Activated CD4-positive, alpha-beta T cell treated with anti-CD3 and anti-CD28 coated beads, Interleukin-2, amount 10 ng/mL, durations not matched to agents 7 days and 5 days (primary cell): ENCODE measurements at places on chromosomes 1 and 21. TPM values are rescaled to one million over a fixed set of nuclear protein-coding genes. Genes with fewer than 3 reads are reported as not detected.

- no peaks in the 10 kb centered on the region for H3K36me3 ChIP-seq
- no peak overlapping the region for H3K27ac ChIP-seq
- no peaks in the 10 kb centered on the region for H3K27me3 ChIP-seq
- DNase-seq, result no peak
Measured at GRCh38 chr1:233725423-233725822, 111.5 kb downstream of the KCNK1 start.

GRCh38 chr1:55276671-55277376 is 61.7 kb upstream of the USP24 start:
- peaks cover 4% of the 10 kb centered on the region for H3K27me3 ChIP-seq
- DNase-seq, result no peak
- H3K36me3 ChIP-seq, result no peaks in the 10 kb centered on the region
- no peak overlapping the region for H3K27ac ChIP-seq
- H3K4me1 ChIP-seq, result peaks cover 6% of the 10 kb centered on the region

DNA sequence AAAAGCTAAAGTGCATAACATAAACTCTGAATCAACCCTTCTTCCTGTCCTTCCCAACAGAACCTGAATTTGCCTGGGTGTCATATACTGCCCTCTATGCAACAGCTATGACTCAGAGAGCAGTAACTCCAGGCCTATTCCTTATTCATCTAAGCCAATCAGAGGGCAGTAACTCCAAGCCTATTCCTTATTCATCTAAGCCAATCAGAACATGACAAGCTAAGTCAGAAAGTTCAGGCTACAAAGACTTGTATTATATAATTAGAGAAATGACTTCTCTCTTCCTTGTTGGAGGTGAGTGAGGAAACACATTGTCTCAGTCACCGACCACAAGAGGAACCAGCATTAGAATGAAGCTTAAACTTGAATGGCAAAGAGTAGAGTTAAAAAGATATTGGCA is 26.2 kb upstream of the TADA1 start:
- H3K27ac ChIP-seq, result no peak overlapping the region
- DNase-seq, result no peak
- no peaks in the 10 kb centered on the region for H3K36me3 ChIP-seq
- peaks cover 11% of the 10 kb centered on the region for H3K27me3 ChIP-seq

- H3K27me3 ChIP-seq, result peaks cover 3% of the 10 kb centered on the region
- H3K4me1 ChIP-seq, result peaks cover 10% of the 10 kb centered on the region
- DNase-seq, result no peak
- no peak overlapping the region for H3K4me3 ChIP-seq
Measured at GRCh38 chr1:108100148-108100547, 100.0 kb downstream of the SLC25A24 start.

- peaks cover 2% of the 10 kb centered on the region for H3K27me3 ChIP-seq
- no peaks in the 10 kb centered on the region for H3K4me1 ChIP-seq
- no peak for DNase-seq
- no peaks in the 10 kb centered on the region for H3K36me3 ChIP-seq
Measured at GRCh38 chr1:185838111-185838510, 103.9 kb downstream of the HMCN1 start.

GRCh38 chr21:25326181-25326580 is 281.1 kb downstream of the MRPL39 start:
- DNase-seq, result no peak
- peaks cover 3% of the 10 kb centered on the region for H3K27me3 ChIP-seq
- no peaks in the 10 kb centered on the region for H3K36me3 ChIP-seq
- no peaks in the 10 kb centered on the region for H3K4me1 ChIP-seq
- H3K4me3 ChIP-seq, result no peak overlapping the region
- H3K27ac ChIP-seq, result no peak overlapping the region

GRCh38 chr1:48596046-48596445 is 124.0 kb upstream of the SPATA6 start:
- no peak overlapping the region for H3K4me3 ChIP-seq
- no peaks in the 10 kb centered on the region for H3K36me3 ChIP-seq
- H3K27ac ChIP-seq, result no peak overlapping the region
- H3K4me1 ChIP-seq, result no peaks in the 10 kb centered on the region

GRCh38 chr1:200363264-200363933 is 46.4 kb downstream of the ZNF281 start:
- H3K4me3 ChIP-seq, result no peak overlapping the region
- no peak for DNase-seq
- no peaks in the 10 kb centered on the region for H3K27me3 ChIP-seq
- no peaks in the 10 kb centered on the region for H3K4me1 ChIP-seq

DNA sequence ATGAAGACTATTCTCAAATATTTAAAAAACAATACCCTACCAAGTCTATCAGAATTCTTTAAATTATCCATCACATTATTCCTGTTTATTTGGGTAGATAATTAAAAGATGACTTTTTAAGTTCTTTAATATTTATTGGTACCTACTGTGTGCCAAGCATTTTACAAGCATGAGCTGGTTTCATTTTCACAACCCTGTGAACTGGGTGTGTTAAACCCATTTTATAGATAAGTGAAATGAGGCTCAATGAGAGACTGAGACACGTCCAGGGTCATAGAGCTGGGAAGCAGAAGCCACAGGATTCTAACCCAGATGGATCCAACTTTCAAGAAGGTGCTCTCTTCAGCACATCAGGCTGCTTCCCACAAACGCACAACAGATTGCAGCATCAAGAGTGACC is 12.3 kb downstream of the LRRN2 start:
- no peak overlapping the region for H3K4me3 ChIP-seq
- no peak for DNase-seq
- no peaks in the 10 kb centered on the region for H3K36me3 ChIP-seq
- no peak overlapping the region for H3K27ac ChIP-seq
- H3K4me1 ChIP-seq, result no peaks in the 10 kb centered on the region

DNA sequence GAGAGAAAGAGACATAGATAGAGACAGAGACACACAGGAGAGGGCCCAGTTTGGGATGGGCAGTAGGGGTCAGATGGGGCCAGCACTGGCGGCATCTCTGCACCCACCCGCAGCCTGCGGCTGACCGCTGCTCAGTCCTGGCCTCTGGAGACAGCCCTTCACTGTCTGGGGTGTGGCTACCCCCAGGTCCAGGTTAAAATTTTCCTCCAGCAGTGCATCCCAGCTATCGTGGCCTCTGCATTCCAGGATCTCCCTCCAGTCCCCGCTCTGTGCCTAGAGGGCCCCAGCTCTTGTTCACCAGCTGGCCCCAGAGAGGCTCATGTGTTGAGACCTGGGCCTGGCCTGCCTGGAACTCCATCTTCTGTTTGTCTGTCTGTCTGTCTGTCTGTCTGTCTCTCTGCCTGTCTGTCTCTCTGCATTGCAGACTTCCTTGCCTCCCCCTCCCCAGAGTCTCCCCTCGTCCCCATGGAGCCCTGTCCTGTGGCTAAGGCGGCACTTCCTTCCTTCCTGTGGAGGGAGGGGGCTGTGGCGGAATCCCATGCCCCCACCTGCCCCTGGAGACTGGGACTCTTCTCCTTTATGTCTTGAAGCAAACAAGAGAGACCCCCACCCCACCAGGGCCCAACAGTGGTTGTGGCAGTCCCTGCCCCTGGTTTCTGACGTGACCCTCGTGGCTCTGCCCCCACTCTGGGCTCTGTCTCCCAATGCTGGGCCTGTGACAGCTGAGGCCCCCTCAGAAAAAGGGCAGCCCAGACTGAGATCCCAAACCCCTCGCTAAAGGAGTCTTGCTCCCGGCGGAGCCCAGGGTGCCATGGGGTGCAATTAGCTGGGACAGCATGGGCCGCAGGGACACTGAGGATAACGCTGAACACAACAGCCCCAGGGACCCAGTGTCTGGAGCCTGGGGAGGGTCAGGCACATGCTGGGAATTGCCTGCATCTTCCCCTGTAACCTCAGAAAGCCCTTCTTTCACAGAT is 241.8 kb downstream of the NPHP4 start:
- H3K27me3 ChIP-seq, result peaks cover 4% of the 10 kb centered on the region
- no peak overlapping the region for H3K4me3 ChIP-seq
- no peak overlapping the region for H3K27ac ChIP-seq
- no peaks in the 10 kb centered on the region for H3K36me3 ChIP-seq

DNA sequence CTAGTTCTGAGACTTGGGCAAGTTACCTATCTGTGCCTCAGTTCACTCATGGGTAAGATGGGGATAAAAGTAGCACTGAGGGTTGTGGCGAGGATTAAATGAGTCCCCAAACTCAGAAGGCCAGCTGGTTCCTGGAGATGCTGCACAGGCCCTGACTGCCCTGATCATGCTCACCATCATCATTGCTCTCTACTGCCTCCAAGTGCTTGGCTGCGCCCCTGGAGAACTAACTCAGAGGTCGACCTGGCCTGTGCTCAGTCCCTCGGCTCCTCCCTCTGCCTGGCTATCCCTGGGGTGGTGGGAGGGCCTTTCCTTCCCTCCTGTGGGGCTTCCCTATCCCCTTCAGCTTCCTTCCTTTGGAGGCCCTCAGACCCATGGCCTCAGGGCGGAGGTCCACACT is 5.6 kb downstream of the SLC5A9 start:
- no peaks in the 10 kb centered on the region for H3K27me3 ChIP-seq
- DNase-seq, result no peak
- H3K36me3 ChIP-seq, result no peaks in the 10 kb centered on the region
- no peak overlapping the region for H3K4me3 ChIP-seq
- H3K27ac ChIP-seq, result peak overlapping the region; percentile 72
- peaks cover 3% of the 10 kb centered on the region for H3K4me1 ChIP-seq

DNA sequence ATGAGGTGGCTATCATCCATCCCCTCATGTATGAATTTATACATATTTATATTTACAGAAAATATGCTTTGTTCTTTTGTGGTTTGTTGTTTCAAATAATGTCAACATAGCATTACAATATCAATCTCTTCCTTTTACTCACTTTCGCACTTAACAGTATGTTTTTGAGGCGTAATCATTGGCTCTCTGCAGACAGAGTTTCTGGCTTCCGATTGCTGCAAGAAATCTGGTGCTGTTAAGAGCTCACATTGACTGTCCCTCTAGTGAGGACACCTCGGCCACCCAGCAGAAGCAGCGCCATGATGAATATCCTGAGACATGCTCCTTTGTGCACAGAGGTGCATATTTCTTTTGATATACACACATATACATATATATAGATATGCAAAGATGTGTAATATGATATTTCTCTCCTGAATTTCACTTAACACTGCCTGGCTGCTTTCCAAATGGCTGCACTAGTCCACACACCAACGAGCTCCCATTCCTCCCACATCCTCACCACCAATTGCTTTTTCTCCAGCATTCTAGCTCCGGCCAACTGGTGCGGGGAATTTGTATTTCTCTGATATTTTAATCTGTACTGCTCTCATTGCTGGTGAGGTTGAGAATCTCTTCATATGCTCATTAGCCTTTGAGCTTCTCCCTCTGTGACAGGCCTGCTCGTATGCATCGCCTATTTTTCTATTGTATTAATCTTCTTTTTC is 248.4 kb downstream of the SIPA1L2 start:
- no peaks in the 10 kb centered on the region for H3K4me1 ChIP-seq
- H3K27ac ChIP-seq, result no peak overlapping the region
- H3K4me3 ChIP-seq, result no peak overlapping the region
- no peaks in the 10 kb centered on the region for H3K36me3 ChIP-seq

- no peaks in the 10 kb centered on the region for H3K27me3 ChIP-seq
- DNase-seq, result peak; percentile 82
- H3K27ac ChIP-seq, result peak overlapping the region; percentile 89
Measured at GRCh38 chr21:34129039-34129891, 55.9 kb downstream of the MRPS6 start.

- H3K27me3 ChIP-seq, result no peaks in the 10 kb centered on the region
- peaks cover 65% of the 10 kb centered on the region for H3K4me1 ChIP-seq
Measured at GRCh38 chr1:12434174-12434573, 183.8 kb downstream of the DHRS3 start.

- H3K4me1 ChIP-seq, result peaks cover 6% of the 10 kb centered on the region
- no peaks in the 10 kb centered on the region for H3K27me3 ChIP-seq
- peaks cover 33% of the 10 kb centered on the region for H3K36me3 ChIP-seq
- no peak overlapping the region for H3K27ac ChIP-seq
- DNase-seq, result no peak
Measured at GRCh38 chr1:248851390-248851789, 7.5 kb downstream of the ZNF692 start.

DNA sequence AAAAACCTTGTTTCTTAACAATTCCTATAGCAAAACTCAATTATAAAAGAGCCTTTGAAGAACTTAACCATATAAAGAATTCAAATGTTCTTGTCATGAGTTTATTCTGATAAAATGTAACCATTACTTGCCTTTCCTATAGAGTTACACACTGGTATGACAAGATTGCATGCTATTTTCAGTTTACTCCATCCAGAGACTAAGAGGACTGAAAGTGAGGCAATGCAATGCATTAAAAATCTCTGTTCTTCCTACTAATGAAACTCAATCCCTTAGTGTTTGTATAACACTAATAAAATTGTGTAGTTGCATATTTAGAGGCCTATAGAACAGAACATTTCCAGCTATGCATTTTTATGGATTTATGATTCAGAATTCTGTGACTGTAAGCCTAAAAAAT is 88.1 kb downstream of the COP1 start:
- H3K4me3 ChIP-seq, result no peak overlapping the region
- no peak overlapping the region for H3K27ac ChIP-seq
- no peaks in the 10 kb centered on the region for H3K27me3 ChIP-seq
- peaks cover 44% of the 10 kb centered on the region for H3K36me3 ChIP-seq
- DNase-seq, result no peak

DNA sequence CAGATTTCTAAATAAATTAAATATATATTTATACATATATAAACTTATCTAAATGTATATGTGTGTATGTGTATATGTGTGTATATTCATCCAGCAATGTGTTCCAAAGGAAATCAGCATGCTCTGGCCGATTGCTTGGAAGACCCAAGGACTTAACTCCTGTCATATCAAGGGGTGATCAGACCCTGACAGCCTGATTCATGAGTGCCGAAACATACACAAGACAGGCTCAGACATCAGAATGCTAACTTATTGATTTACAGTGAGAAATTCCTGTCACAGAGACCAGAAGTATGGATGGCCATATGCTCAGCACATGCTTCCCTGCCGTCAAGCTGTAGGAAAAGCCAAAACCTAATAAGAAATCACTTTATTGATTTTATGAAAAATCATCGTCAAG is 545.1 kb upstream of the NR5A2 start:
- no peak overlapping the region for H3K27ac ChIP-seq
- no peak overlapping the region for H3K4me3 ChIP-seq
- no peaks in the 10 kb centered on the region for H3K36me3 ChIP-seq

GRCh38 chr1:234879147-234880080 is 249.2 kb downstream of the TOMM20 start:
- DNase-seq, result no peak
- H3K27ac ChIP-seq, result peak overlapping the region; percentile 7
- no peaks in the 10 kb centered on the region for H3K27me3 ChIP-seq
- no peak overlapping the region for H3K4me3 ChIP-seq
- H3K36me3 ChIP-seq, result no peaks in the 10 kb centered on the region

Gene AADACL3
- total RNA-seq, result not detected

Gene OR2W3
- total RNA-seq, result 0.79 TPM

Gene ZNF593OS
- total RNA-seq, result not detected

Gene AMPD1
- not detected for total RNA-seq

Gene SYTL1
- 106 TPM for total RNA-seq

Gene CIART
- 2.1 TPM for total RNA-seq

Gene CDC20
- 188 TPM for total RNA-seq
